ENCODE measurements at places on chromosomes 7 and 10.
A peak's percentile ranks its signal among the peaks of the same experiment; 100 is the strongest.

GRCh38 chr10:24446739-24447138 is 237.8 kb downstream of the KIAA1217 start:
- DNase-seq, result no peak

DNA sequence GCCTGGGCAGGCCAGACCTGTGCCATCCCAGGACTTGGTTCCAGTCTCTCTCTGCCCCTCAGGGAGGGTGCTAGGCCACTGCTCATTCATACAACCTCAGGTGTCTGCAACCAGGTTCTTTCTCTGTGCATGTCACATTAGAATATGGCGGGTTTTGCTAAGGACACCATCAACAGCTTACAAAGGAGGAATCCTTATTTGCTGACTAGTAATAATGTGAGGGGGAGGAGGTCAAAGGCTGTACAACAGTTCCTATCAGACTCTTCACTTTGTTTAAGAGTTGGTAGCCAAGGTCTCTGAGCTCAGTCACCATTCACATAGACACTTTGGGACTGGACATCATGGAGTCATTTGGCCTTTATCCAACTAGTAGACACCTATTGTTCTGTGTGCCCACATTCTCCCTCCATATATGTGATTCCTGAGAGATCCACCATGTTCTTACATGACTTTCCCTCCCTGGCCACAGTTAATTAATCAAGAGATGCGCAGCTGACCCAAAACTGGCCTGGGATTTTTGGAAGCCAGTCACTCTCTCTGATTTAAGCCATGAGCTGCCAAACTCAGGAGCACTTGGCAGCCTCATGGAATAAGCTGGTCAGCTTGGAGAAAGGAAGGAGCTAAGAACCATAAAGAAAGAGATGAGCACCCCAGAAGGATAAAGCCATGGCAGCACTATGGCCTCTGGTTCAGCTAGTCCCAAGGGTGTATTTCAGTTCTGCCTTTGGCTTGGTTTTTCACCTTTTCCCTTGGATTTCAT is 51.2 kb downstream of the DPCD start:
- no peak for DNase-seq

DNA sequence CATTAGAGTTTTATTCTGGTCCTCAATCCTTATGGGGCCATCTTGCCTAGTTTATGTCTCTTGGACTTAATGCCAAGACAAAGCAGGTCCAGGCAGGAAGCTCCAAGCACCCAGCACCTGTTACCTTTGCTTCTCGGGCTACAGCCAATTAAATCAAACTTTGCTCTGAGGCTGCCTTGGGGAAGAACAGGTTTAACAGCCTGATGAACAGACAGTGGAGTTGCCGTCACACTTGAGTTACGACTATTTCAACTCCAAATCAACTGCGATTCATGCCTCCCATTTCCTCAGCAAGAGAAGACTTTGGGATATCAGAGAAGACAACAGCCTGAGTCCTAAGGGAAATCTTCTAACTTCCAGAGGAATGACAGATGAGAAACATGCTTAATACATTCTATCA is 62.2 kb downstream of the XPNPEP1 start:
- no peak for DNase-seq

- DNase-seq, result no peak
Observed at GRCh38 chr7:157301610-157302120, 35.1 kb upstream of the DNAJB6 start.

GRCh38 chr10:119702583-119702982 is 23.3 kb upstream of the INPP5F start:
- DNase-seq, result no peak

DNA sequence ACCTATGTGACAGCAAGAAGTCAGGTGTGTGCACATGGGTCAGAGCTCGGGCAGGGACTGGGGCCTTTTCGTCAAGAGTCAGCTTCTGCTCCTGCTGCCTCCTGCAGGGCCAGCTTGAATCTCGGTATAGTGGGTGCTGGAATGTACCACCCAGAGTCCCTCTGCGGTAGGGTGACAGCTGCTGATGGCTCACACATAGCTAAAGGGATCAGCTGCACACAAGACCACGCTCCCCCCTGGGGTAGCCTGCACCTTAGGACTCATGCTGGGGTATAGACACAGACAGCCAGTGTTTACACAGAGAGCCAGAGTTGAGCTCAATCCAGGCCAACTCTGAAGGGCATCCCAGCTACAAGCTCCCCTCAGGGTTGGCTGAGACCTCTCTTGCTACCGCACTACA is 14.0 kb upstream of the COL13A1 start:
- DNase-seq, result no peak

DNA sequence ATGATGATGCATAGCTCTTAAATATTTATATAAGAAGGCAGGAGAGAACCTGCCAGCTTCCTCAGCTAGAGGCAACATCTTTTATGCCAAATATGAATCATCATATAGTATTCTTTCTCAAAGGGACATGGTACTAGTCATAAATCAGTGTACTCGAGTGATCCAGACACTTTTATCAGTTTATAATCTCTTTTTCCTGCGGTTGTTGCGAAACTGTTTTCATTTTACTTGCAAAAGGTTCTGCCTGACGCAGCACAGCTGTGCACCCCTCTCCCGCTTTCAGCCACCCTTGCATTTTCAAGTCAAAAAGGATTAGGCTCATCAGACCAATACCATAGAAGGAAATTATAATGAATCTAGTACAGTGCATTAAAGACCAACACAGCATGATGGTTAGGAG is 332.3 kb upstream of the PRKCQ start:
- DNase-seq, result no peak

DNA sequence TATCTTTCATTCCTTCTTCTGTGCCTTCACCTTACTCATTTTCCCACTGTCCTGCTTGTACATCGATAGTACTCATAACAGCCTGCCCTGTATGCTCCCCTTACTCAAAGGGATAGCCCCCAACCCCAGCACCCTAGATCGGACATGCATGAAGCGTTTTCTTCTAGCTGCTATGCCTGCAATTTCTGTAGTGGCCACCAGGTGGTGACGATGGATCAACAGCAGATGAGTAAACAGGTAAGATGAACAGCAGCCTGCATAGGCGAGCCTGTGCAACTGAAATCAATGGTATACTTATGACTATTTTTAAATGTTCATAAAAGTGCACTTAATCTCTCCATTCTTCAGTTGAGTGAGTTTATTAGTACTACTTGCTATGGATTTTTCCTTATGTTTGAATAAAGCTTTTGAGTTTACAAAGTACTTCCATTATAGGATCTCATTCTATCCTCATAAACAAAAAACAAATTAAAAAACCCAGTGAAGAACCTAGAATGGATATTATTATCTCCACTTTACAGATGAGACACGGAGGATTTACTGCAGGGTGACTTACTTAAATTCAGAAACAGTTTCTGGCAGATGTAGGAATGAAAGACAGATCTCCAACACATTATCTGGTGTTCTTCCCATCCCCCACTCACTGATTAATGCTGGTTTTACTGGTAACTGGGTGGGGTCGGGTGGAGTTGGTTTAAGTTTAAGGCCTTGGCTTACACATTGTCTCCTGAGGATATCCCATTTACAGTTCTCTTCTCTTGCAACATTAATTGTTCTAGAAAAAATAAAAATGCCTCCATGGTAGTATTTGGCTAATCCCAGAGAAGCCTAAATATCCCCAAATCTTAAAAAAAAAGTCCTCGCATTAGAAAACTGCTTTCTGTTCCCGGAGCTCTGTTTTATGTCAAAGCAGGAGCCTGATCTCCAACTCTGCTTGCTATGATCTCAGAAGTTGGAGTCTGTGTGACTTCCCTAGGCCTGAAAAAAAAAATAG is 222.1 kb downstream of the GLI3 start:
- DNase-seq, result no peak

DNA sequence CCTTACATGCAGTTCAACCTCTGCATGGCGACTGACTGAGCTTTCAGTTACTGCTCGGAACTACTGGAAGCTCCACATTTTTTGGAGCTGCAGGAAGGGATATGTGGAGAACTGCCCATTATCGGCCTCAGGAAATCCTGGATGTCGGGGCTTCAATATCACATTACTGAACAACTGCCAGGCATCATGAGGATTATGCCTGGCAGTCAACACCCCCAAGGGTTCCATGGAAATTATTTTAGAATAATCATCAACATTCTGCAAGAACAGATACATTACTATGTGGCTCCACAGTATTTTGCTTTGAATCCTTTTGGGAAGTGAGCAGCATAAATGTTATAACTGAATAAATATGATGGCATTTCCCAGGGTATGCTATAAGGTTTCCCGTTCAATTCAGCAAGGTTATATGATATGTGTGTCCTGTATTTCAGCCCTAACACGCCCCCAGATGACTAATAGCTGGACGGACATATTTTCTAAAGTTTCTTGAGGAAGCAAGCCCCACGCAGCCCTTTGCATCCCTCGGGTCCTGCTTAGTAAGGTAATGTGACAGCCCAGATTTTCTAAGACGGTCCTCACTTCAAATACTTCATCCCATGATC is 53.0 kb upstream of the OPALIN start:
- DNase-seq, result no peak

GRCh38 chr7:31134246-31135188 is 82.4 kb downstream of the ADCYAP1R1 start:
- DNase-seq, result peak; percentile 11

DNA sequence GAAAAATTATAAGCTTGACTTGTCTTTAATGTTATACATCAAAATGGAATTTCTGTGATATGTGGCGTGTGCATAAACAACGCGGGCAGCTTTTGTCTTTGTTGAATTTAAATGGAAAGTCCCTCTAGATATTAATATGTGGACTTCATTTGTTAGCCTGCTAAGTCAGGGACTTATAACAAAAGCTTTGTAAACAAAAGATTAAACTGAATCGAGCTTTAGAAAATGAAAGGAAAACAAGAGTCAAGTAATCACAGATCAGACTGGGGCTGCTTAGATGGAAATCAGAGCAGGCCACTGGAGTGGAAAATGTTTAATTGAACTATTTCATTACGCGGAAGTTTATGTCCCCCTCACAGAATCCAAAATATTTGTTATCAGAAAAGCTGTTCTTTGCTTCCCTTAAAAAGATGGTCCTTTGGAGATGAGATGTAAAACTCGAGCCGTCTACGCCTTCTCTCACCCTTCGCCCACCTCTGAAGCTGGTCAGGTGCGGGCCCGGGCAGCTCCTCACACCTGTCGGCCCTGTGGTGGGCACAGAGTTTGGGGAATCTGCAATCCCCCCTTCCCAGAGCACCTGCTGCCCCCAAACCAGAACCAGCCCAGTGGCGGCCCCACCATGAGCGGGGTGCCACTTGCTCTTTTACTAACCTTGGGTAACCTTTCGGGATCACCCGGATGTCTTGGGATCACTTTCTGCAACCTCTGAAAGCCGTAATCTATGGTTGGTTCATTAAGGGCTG is 116.2 kb downstream of the EBF3 start:
- DNase-seq, result no peak

DNA sequence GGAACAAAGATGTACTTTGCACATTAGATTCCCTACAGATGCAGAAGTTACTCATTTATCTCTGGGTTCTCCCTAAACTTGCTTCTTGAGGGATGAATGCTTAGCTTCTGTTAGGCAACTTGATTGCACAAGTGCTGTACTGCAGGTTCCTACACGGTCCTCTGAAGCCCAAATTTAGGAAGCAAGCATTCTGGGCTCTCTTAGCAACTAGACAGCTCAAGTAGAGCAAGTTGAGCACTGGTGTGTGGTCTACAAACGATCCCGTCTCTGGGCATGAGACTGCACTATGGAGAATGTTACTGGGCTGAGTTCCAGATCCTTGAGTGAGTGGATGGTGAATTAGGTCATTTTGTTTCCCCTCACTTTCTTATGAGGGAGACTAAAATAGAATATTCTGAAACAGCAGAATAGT is 14.3 kb downstream of the SEMA3D start:
- DNase-seq, result no peak

GRCh38 chr10:71625445-71626175 is 94.0 kb downstream of the C10orf105 start:
- DNase-seq, result no peak

- DNase-seq, result no peak
Observed at GRCh38 chr10:94129393-94130130, 135.8 kb downstream of the PLCE1 start.

DNA sequence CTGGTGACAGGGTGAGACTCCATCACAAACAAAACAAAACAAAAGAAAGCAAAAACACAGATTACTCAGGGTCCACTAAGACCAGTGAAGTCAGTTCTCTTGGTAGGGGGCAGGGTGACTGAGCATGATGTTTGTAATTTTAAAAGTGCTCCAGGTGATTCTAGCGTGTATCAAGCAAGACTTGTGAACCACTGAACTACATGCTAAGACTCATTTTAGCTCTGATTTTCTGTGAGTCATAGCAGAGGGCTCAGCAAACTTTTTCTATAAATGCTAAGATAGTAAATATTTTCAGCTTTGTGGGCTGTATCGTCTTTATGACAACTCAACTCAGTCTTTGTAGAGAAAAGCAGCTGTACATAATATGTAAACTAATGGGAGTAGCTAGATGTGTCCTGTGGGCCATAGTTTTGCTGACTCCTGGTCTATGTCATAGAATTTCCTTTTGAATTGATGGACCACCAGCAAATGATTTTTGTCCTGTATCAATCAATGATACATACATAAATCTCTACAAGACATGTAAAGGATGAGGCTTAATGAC is 141.3 kb downstream of the CFTR start:
- DNase-seq, result no peak

DNA sequence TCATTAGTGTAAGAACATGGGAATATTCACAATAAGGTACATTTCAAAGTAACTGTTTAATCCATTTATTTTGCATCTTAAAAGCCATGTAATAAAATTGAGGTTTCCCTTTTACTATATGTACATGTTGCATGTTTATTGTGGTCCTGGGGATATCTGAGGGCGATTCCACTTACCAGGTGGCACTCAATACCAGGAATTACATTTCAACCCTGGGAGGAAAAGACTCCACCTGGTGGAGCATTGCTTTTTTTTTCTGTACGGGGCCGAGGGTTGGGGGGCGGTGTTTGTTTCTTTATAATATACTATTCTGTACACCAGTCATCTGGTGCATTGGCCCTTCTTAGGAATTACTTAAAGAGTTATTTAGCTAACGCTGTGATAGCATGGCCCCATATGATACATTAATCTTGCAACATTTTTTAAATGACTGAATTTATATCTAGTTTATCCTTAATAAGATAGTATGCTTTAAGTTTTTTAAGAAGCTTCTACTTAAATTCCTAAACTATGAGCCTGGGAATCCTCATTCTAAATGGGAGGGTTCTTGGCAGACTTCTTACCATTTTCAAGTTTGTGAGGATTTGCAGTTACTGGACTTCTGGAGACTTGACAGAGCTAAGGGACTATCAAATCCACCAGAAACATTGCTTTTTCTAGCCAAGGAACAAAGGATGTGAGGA is 7.2 kb upstream of the HGF start:
- no peak for DNase-seq

- DNase-seq, result no peak
Observed at GRCh38 chr10:77400033-77400432, 237.6 kb downstream of the KCNMA1 start.

GRCh38 chr10:6320320-6321010 is 117.7 kb downstream of the PFKFB3 start:
- no peak for DNase-seq

DNA sequence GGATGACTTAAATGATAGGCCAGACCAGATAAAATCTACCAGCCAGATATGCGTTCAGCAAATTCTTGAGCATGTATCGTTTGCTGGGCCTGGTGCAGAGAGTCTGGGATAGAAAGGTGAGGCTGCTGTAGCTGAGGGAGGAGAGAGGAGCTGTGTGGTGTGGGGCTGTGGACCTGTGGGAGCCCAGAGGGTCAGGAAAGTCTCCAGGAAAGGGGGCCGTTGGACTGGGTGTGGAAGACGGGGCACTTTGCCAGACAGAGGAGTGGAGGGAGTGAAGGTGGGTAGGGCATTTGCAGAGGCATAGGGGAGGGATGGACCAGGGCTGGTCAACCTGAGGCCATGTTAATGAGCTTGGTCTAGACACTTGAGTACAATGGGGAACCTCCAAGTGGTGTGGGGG is 124.7 kb upstream of the UNC5B start:
- no peak for DNase-seq
